Stimulated activated CD8-positive, alpha-beta memory T cell treated with anti-CD3 and anti-CD28 coated beads, Interleukin-15, amount 100 ng/mL, for 24 hours (primary cell): ENCODE measurements at places on chromosomes 3 and 15.

DNA sequence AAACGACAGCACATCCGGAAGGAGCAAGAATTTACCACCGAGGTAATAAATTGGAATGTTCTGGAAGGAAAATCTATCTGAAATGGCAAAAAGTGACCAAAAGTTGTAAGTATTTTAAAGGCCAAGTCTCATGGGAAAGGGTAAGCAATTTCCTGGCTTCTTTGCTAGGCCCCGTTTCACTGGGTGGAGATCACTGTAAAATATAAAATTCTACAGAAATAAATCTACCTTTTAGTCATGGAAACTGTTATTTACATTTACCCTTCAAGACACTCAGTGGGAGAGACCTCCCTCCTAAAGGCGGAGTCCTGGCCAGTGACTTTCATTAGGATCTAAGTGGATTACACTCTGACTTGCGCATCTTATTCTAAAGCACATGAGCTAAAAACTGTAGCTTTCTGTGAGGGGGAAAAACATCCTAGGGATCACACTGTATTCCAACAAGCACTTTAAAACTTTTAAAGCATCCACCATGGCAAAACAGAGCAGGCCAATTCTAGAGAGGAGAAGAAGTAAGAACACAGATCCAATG lies 28.8 kb downstream of the LYZL4 start:
- DNase-seq = no peak

- no peak for DNase-seq
These were observed 170.3 kb downstream of the ZPLD1 start for GRCh38 chr3:102605153-102605552.

- DNase-seq = peak; percentile 23
These were observed 23.4 kb upstream of the SEC13 start for GRCh38 chr3:10344147-10344943.

DNA sequence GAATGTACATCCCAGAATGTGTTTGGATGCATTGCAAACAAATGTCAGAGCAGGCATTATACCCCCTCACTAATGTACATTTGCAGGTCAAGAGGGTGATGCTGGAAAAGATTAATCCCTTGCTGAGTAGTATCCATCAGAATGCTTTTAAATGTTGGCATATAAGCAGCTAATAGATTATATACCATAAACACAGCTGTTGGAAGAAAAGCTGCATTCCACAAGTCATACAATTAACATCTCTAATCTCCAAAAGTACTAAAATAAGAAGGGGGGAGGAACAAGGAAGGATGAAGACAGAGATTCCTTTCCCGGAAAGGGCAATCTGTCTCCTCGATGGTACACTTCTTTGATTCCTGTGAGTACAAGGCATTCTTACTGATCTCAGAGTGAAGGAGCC lies 445.7 kb upstream of the CDIN1 start:
- DNase-seq = no peak

DNA sequence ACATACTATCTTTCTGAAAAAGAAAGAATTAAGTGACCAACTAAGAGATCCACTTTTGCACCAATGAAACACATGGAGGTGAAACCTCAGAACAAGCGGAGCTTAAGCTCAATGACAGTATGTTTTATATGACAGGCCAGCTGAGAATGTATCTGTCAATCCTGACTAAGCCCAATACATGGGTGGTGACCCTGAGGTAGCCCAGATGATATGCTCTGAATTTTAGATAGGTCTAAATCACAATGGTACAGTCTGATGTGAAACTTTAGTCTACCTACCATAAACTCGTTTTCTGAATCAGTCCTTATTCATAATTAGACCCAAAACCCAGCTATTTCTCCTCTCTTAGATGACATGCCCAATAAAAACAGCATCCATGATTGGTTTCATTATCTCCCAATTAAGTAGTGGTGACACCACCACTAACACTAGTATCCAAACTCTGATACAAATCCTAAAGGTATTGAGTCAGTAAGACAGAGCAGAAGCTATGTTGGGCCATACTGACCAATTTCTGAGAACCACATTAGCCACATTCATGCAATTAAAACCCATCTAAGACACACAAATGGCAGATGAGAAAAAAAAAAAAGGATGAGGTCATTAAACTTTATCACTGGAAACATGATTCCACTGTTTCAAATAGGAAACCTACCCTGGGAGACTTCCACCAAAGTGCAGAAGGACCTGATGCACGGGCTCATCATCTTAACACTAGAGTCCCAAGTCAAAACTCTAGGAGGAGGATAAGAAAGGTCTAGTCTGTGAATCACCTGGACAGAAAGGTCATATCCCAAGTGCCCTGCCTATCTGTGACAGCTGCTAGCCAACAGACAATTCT lies 20.6 kb downstream of the CMTM6 start:
- no peak for DNase-seq

DNA sequence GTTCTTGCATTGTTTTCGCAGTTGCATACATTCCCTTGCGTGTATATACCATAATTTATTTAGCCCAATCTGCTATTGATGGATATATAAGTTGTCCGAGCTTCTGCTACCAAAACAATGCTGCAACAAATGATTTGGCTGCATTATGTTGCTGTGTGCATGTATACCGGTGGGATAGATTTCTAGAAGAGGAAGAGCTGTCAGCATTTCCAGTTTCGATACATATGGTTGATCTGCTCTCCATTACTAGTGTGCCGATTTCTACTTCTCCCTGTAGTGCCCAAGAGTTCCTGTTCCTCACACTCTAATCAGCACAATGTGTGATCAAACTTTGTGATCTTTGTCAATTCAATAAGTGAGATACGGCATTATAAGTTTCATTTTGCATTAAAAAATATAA lies 92.8 kb upstream of the NMNAT3 start:
- DNase-seq = no peak

DNA sequence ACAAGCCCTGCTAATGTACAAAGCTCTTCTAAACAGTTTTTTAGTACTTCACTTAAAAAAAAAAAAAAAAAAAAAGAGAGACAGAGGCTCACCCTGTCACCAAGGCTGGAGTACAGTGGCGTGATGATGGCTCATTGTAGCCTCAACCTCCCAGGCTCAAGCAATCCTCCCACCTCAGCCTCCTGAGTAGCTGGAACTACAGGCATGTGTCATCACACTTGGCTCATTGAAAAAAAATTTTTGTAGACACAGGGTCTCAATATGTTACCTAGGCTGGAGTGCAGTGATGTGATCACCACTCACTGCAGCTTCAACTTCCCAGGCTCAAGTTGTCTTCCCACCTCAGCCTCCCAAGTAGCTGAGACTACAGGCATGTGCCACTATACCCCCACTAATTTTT lies 47.6 kb upstream of the HEG1 start:
- DNase-seq = no peak

DNA sequence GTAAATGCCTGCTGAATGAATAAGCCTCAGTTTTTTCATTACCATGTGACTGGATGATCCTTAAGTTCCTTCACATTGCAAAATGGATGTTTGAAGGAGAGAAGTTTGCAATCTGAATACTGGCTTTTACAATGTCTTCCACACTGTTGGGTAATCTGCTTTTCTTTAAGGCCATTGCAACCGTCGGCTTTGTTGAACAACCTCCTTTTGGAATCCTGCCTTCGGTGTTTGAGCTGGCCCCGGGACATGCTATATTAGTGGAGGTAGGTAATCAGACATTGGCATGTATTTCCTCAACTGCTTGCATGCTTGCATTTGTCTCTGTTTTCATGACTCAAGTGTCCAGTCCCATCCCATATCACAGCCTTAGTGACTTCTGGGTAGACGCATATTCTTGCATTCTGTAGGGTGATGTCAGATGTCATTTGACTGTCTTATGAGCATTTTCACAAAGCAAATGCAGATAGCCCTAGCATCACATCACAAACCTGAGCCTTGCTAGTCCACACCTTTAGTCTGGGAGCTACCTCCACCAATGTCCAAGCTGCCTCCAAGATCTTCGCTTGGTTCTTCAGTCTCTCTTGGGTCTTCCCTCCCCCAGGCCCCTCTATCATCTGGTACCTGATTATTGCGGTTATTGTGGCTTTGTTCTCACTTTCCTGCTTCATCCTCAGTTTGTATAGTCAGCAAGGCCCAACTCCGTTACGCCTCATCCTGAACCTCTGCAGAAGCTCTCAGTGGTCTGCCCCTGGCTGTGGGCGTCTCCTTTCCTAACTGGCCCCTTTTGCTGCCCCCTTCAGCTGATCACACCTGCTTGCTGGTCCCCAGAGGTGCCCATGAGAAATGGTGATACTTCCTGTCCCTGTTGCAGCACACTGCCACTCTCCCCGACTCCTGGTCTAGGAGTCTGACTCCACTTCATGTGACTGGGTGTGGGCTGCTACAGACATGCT lies 48.5 kb downstream of the ACAA1 start:
- no peak for DNase-seq

DNA sequence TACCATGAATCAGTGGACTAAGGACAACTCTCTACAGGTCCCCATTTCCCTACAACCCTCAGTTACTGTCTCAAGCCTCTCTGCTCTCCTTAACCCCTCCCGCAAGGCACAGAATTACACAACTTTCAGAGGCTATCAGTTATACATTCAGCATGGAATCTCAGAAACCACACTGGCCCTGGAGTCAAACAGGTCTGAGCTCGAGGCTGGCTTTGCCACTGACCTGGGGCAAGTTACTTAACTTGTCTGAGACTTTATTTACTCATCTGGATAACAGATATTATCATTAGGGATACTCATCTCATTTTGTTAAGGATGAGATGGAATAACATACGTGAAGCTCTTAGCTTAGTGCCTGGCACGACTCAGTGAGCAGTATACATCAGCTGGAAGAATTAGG lies 95.2 kb downstream of the WDR76 start:
- DNase-seq = no peak

- no peak for DNase-seq
These were observed 16.1 kb upstream of the PLOD2 start for GRCh38 chr3:146177072-146177471.

DNA sequence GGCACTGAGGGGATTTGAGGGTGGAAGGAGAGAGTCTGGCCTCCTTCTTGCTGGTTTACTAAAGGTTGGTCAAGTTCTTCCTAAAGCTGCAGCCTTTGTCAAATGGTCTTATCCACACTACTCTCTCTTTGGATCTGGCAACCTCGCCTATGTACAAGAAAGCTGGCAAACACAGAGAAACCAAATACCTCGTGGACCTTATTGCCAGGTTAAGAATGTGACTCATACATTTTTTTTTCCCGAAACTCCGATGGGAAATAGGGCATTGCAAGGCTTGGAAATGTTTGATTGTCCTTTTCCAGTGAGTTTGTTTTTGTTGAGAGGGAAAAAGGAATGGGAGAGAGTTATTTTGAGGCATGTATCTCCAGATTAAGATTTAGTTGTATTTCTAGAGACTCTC lies 13.9 kb downstream of the EOMES start:
- no peak for DNase-seq

DNA sequence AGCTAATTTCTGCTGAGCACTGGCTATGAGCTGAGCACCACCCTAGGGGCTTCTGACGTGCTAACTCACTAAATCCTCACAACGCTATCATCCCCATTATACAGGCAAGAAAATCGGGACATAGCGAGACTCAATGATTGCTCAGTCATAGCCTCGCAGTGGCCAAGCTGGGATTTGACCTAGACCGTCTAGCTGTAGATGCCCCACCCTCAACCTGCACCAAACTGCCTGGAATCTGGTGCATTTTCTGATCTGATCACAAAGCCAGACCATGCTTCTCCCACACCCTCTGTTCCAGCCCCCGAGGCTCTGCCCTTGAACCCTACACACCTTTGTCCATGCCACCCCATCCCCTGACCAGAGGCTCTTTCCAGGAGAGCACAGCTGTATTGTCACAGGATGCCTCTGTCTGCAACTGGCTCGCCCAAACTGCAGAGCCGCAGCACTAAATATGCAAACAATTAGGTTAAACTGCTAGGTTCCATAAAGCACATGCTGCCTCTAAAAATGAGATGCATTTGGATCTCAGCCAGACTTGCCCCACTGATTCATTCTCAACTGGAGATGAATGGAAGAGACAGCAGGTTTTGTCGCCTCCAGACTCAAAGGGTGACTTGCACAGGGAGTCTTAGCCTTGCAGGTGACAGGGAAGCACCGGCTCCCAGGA lies 95.2 kb downstream of the NUP210 start:
- no peak for DNase-seq

- no peak for DNase-seq
These were observed 398.4 kb upstream of the TBL1XR1 start for GRCh38 chr3:177595530-177596188.

DNA sequence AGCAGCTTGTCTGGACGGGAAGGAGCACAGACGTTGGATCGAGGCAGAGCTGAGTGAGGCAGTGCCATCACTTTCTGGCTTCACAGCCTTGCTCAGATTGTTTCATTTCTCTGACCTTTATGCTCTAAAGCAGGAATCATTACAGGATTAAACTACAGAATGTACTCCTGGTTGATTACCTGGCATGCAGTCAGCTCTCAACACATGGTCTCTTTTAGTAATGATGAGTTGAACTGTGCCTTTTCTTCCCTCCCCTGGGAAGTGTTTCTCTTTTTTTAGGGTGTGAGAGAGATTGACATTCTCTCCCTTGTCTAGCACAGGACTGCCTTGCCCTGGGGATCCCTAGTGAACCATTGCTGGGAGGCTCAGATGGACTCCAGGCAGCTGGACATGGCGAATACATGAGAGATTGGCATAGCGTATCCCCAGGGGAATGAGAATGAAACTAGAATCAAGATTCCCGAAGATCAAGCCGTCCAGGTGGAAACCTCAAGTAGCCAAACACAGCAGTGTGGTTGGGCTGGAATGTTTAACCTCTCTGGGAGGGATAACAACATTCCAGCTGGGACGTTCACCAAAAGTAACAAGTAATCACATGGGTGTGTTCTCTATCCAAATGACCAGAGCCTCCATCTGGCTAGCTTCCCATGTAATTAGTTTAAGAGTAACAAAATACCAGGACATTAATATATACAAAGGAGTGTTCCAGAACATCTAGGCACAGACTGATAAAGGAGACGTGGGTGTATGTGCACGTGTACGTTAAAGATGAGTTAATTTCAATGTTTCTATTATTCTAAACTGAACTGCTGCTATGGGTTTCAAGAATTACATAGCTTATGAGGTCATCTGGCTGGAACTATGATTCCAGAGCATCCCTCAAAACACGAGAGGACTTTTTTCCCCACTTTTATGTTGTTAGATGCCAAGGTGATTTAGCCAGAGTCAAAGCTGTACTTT lies 118.6 kb upstream of the NR2E3 start:
- DNase-seq = no peak

DNA sequence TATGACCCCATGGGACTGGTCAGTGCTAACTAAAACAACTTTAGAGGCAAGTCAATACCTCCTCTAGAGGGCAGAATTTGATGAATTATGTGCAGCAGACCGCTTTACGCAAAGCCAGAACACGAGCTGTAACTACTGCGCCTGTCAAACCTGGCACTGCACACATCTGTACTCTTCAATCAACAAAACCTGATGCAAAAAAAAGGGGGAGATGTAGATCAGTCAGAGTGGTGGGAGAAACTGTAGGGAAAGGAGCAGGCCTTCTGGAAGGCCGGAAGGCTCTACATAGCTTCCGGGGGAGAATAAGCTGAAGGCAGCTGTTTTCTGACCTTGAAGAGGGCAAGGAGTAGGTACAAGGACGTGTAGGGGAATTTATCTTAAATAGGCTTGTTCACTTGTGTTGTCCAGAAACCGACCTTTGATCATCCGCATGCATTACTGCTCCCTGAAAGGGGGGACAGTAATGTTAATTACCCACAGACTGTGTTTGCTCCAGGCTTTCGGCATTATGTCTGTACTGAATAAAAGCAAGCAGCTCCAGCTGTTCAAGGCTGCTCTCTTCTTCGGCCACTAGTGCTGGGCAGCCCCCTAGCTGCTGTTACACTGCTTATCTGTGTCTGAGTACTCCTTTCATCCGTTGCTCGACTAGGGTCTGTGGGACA lies 41.0 kb downstream of the GPR160 start:
- DNase-seq = no peak

GRCh38 chr3:99534951-99535704 lies 103.3 kb upstream of the COL8A1 start:
- no peak for DNase-seq
